M059J (cell line): ENCODE measurements at places on chromosomes 7 and 10. TPM values are rescaled to one million over a fixed set of nuclear protein-coding genes. Genes with fewer than 3 reads are reported as not detected.

The ZNF783 gene
- total RNA-seq = 3.1 and 6.9 TPM in 2 replicates

DNA sequence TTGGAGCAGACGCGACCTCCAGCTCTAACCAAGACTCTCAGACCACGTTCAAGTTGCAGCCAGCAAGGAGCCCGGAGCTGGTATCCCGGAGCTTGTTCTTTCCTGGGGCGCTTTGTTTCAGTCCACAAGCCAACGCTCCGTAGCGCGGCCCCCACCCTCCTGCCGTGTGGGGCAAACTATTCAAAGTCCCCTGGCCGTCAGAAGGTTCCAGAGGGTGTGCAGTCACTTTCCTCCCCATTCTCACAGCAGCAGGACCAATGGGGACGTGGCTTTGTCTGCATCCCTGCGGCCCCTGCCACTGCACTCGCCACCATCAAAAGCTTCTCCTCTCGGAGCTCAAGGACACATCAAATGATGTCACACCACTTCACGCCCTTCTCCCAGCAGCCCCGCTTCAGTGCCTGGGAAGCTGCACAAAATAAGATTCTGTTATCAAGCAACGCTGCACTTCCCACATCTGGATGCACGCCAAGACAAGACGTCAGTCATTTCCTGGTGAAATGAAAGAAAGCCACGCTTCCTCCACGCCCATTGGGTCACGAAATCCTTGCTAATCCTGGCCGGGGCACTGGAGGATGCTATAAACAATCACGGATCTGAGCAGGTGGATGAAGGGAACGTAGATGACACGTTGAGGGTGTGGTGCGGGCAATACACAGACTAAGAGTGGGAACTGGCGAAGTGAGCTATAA lies 348.2 kb downstream of the PTPRN2 start:
- DNase-seq = no peak

The CALHM3 gene
- total RNA-seq = 0.39 TPM in 1 of 2 replicates, not detected in the other

GRCh38 chr10:47113907-47114500 lies 186.0 kb upstream of the GDF10 start:
- DNase-seq = no peak

DNA sequence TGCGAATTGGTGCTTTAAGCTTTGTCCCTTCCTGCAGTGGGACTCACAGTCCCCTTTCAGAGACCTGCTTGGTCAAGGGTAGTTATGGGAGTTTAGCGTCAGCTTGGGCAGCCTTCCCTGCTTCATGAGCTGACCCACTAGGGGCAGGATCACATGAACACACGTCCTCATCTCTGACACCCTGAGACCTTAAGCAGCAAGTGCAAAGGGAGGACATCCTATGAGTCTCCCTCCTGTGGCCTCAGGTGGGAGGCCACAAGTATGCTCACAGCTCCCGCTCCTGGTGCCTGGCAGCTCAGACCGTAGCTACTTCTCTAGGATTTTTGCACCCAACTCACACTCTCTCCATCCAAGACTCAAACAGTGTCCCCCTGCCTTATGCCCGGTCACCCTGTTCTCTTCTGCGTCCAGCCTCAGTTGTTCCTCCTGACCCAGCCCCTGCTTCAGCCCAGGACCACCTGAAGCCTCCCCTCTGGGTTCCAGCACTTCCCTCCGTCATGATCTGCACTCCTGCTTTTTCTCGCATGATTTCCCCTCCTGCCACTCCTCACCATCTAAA lies 136.6 kb upstream of the FAM20C start:
- no peak for DNase-seq

The STRIP2 gene
- total RNA-seq = 7.8 and 12.1 TPM in 2 replicates

DNA sequence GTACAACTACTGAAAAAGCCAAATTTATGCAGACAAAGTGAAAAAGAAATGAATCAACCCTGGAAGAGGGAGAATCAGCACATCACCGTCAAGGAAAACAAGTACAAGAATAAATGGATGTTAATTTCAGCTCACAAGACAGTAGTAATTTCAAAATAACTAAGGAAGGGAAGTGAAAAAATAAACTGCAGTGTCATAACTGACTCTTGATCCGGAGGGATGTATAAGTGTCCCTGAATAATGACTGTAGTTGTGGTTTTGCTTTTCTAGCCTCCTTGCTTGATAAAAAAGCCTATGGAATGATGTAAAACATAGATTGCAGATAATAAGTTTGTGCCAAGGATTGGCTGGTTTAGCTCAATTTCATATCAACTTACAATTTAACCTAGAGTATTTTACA lies 721.1 kb upstream of the C7orf33 start:
- DNase-seq = no peak

DNA sequence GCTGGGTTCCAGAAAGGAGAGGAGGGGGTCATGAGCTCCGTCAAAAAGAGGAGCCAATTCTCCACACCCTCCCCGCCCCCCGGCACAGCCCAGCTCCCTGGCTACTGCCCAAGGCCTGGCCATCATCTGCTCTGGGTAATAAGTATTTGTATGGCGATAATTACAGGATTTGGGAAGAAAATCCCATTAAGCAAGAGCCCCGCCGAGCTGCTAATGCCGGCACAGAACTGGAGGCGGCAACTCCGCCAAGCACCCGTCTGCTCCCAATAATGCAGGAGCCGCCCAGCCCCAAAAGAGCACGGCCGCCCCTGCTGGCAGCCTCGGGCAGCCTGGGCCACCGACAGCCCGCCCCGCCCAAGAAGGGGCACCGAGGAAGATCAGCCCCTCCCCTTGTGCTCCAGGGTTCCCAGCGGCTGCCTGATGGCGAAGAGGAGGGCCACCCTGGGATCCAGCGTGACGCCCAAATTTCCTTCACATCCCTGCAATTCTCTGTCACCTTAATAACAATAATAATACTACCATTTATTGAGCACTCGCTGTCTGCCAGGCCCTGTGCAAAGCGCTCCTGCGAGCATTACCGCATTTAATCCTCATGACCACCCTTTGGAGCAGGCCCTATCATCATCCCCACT lies 5.9 kb downstream of the SLIT1 start:
- DNase-seq = peak; percentile 25

The CALD1 gene
- 243 and 296 TPM in 2 replicates for total RNA-seq

DNA sequence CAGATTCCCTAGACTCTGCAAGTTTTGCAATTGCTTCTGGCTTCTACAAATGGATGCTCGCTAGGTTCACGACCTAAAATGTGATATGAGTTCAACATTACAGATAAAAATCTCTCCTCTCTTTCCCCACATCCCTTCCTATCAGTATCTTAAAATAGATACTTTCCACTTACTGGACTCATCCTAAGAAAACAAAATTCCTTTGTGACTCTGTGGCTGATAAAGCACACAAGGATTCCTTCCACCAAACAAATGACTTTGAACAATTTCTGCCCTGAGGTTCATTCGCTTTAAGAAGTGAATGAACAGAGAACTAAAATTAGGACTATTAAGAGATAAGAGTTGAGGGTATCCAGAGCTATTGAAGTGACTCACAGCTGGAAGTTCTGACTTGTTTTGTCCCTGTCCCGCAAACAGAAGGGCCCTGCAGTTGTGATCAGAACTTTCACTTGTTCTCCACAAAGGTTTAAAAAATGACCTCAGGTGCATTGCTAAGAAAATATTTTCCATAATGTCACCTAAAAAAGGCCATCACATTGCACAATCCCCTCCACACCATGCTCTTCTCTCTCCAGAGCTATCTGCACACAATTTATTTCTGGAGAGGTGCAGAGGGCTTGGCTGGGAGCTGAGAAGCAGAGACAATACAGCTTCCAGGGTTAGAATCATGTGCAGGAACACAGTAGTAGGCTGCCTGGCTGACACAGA lies 96.1 kb downstream of the PIP4K2A start:
- DNase-seq = peak; percentile 75
